AML-193 (cell line): ENCODE measurements at places on chromosomes 1 and 21.
A peak's percentile ranks its signal among the peaks of the same experiment; 100 is the strongest.

- DNase-seq = no peak
These were observed 674.6 kb downstream of the PTPRC start for GRCh38 chr1:199313444-199313843.

GRCh38 chr1:2602866-2603520 lies 16.4 kb downstream of the PRXL2B start:
- DNase-seq = no peak

GRCh38 chr1:169070547-169070946 lies 35.9 kb upstream of the ATP1B1 start:
- DNase-seq = no peak

- DNase-seq = no peak
These were observed 8.9 kb downstream of the XKR8 start for GRCh38 chr1:27968692-27969091.

DNA sequence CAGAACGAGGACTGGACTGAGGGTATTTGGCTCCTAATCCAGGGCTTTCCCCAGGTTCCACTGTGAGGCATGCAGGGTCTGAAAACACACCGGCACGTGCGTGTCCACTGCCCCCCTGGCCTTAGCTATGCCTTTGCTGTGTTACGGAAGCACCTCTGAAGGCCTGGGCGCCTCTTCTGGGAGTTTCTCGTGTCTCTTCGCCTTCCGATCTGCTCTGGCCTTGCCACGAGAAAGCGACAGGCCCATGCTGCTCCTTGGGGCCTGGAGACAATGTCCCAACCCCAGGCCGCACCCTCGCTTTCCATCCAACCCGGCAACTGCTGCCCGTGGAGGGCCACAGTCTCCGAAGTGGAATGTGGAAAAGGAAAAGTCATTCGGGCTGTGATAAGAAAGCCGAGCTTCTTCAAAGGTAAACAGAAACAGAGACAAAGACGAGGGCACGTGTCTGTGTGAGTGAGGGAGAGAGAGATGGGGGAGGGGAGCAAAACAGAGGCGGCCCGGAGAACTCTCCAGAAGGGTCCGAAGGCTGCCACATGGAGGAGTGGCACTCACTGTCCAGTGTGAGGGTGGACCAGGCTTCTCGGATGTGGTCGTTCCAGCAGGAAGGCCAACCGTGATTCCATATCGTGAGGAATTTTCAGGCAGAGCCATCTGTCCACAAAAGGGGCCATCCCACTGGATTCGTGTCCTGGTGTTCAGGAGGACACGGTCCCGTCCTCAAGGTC lies 3.4 kb upstream of the UMODL1 start:
- DNase-seq = no peak

DNA sequence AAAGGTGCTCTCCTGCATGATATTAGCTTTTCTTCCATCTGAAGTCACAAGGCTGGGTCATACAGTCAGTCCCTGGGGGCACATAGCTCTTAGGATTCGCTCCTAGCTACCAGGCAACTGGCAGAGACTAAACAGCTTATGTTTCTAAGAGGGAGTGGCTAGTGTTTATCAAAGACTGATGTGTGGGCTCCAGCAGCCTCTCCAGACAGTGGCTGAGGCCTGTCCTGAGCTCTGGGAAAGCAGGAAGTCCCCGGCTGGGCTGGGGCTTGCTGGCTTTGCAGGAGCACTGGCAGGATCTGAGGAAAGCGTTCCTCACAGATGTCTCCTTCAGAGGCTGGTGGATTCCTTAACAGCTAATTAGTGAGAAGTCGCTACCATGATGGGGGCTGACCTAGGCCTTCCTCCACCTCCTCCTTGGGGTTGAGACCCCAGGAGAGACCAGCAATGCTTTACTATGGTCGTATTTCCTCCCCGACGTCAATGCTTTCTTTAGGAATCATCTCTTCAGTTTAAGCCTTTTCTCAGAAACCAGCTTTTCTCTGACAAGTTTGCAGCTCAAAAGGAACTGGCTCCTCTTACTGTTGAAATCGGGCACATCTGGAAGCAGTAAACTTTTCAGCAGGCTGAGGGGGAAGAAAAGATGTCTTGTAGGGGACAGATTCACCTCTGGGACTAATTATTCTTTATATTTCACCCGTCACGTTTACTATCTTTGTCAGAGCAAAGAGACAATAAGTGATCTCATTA lies 33.5 kb upstream of the HHAT start:
- no peak for DNase-seq

- no peak for DNase-seq
These were observed 805.8 kb upstream of the ADGRL2 start for GRCh38 chr1:80994934-80995333.

DNA sequence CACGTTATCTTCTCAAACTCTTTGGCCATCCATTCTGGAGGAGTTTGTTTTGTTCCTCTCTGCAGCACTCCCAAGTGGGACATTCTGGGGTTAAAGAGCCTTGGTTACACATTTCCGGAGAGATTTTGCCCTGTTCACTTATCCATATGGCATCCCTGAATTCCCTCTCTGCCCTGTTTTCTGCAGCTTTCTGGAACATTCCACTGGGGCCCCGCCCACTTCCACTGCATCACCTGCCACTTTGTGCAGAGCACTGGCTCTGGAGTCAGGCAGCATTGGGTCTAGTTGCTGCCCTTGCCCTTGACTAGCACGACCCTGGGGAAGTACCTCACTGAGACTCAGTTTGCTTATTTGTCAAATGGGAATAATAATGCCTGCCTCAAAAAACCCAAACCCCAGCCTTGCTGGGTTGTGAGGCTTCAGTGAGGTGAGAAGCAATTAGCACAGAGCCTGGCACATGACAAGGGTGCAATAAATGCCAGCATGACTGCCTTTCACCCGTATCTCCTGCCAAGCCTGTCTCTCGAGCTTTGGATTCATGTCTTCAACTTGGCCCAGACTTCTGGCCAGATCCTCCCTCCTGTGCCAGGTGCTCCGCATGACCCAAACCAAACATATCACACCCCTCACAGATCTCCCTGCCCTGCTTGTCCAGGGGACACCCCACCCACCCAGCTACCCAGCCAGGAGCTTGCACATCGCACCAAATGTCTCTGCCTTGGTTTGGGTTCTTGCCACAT lies 38.3 kb downstream of the IL6R start:
- DNase-seq = no peak

- DNase-seq = no peak
These were observed 5.4 kb upstream of the COQ8A start for GRCh38 chr1:226934483-226935237.

DNA sequence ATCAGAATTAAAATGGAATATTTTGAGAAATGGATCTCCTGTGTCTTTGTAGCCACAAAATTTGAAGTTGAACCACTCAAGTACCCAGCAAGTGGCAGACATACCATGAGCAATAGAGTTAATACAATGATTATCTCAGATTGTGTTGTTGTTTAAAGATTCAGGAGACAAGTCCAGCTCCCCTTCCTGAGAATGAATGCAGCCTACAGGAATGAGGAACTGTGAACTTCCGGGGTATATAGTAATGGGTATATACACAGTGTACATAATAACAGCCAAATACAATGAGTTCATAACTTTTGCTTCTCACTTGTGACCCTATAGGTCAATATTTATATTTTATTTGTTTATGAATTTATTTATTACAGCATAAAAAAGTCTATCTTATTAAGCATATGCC lies 445.0 kb downstream of the SETD4 start:
- peak; percentile 4 for DNase-seq

DNA sequence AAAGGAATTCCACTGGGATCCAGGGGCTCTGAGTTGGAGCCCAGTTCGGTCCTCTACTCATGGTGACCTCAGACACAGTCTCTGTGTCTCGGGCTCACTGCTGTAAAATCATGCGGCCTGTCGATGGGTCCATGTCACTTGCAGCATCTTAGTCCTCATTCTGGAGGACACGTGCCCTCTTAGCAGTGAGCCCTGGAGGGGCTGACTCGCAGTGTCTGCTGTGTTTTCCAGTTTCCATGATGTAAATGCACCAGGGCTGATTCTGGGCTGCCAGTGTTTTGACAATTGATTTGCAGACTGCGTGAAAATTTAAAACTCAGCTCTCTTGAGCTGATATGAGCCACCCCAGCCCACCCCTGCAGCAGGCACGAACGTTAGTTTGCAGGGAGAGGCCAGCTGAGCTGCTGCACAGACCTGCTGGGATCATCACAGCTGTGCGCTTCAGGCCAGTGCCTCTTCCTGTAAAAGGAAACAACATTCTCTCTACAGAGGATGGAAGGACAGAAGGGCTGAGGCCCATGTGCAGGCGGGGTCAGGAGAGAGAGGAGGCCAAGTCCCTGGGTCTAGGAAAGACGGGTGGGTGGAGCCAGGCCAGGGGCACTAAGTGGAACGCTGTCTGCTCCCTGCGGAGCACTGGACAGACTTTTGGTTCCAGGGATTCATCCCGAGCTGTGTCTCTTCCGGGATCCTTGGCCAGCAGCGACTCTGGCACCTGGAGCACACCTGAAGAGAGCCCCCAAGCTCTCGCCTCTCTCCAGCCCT lies 42.6 kb downstream of the RSPH1 start:
- no peak for DNase-seq

- no peak for DNase-seq
These were observed 310.8 kb downstream of the USP25 start for GRCh38 chr21:16040601-16041000.

GRCh38 chr1:23809751-23810171 lies 9.2 kb upstream of the GALE start:
- peak; percentile 92 for DNase-seq

- no peak for DNase-seq
These were observed 77.6 kb downstream of the CD247 start for GRCh38 chr1:167440776-167441175.

DNA sequence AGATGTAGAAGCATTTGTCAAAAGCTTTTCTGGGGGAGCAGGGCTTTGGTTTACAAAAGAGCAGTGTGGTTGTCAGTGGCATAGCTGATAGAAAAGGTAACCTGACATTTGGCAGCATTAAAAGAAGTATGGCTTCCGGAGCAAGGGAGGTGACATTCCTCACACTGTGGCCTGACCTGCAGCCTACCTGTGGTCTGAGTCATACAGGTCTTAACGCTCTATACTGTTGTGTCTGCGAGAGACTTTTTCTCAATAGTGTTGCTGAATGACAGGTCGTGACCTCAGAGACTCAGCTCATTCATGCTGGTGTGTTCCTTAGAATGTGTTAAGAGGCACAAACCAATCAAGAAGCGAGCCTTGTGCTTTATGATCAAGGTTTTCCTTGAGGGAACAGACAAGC lies 19.3 kb downstream of the PHGDH start:
- DNase-seq = no peak

DNA sequence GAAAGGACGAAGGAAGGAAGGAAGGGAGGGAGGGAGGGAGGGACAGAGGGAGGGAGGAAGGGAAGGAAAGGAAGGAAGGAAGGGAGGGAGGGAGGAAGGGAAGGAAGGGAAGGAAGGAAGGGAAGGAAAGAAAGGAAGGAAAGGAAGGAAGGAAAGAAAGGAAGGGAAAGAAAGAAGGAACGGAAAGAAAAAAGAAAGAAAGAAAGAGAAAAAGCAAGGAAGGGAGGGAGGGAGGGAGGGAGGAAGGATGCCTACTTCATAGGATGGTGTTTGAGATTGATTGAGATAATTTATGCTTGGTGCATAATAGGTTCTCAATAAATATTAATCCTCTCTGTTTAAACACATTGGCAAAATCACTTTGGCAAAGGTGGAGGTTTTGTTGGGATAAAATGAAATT lies 61.2 kb downstream of the WDR64 start:
- DNase-seq = no peak

DNA sequence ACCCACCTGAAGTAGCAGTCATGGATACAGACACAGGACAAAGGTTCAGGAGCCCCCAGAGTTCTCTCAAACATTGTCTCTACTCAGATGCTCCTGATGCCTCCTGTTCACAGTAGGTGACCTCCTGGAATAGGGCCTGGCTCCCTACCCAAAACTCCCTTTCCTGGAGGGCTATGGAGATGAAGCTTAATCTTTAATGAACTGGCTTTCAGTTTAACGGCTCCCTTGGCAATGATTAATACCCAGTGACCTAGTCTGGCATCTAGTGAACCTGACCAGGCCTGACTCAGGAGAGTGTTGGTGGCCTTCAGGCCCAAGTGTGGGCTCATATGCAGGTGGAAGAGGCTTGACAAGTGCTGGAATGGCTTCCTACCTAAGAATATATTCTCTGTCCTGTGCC lies 65.2 kb upstream of the TRABD2B start:
- DNase-seq = no peak

DNA sequence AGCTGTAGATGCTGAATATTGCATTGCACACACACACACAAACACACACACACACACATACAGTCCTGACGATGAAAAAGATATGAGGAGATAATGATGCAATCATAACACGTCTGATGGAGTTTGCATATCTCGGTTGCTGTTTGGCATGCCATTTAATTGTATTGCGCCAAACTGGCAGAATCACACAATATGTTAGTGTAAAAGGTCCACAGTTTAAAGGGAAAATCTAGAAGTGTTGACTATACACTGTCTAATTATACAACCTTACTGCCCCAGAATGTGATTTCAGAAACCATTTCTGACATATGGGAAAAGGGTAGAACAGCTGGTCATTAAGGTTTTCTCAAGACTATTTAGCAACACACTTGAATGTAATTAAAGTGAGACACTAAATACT lies 123.7 kb upstream of the PROX1 start:
- DNase-seq = no peak

- no peak for DNase-seq
These were observed 33.1 kb upstream of the COL6A2 start for GRCh38 chr21:46064870-46065214.

- DNase-seq = no peak
These were observed 55.9 kb downstream of the MT1HL1 start for GRCh38 chr1:236948381-236948780.

DNA sequence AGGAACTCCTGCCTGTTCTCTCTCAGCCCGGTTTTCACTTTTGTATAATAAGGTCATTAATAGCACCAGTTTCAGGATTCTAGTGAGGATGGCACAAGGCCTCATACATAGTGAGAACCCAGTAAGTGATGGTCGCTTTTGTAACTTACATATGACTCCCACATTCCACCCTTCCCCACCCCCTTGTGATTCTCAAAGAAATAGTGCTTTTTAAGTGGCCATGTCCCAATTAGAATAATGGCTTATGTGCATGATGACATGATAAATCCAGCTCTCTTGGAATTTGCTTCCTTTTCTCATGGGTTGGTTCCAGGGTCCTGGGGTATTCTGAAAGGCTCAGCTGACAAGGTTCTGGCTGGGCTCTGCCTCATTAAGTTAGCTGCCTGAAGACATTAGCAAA lies 189.9 kb downstream of the URB2 start:
- no peak for DNase-seq

- no peak for DNase-seq
These were observed 27.9 kb downstream of the PGM1 start for GRCh38 chr1:63621075-63621474.
